ENCODE measurements at places on chromosomes 2 and 18.

- DNase-seq: no peak
Observed at GRCh38 chr2:139835101-139835500, 1054.9 kb upstream of the NXPH2 start.

DNA sequence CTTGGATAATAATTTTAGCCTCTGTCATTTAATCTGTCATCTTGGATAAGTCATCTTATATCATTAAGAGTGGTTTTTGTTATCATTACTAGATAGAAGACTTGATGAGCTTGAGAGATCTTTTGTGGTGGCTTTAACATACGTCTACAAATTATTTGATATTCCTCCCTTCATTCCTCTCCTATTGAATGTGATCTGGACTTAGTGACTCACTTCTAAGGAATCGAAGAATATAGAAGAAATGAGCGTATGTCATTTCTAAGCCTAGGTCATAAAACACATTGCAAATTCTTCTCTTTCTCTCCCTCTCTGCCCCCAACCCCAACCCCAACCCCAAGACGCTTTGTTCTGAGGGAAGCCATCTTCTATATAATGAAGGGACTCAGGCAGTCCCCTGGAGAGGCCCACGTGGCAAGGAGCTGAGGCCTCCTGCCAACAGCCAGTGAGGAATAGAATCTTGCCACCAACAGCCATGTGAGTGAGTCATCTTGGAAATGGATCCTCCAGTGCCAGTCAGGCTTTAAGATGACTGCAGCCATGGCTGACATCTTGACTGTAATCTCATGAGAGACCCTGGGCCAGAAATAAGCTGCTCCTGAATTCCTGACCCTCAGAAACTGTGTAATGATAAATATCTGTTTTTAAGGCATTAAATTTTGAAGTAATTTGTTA is 221.6 kb upstream of the SP5 start:
- DNase-seq: no peak

DNA sequence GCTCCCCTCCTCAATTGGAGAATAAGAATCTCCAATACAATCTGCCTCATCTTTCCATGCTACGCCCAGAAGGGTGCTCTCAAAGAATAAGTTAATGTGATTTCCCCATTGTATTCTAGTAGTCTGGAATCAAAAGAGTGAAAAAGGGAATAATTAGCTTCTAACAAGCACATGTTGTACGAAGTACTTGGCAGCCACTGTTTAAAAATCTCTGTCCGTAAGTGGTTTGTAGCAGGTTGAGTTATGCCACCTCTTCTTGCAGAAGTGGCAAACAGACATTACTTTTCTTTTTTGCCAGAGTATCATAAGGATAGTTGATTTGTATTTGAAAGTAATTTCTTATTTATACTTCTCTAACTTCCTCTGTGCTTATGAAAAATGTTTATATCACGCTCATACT is 184.7 kb downstream of the CD226 start:
- no peak for DNase-seq

DNA sequence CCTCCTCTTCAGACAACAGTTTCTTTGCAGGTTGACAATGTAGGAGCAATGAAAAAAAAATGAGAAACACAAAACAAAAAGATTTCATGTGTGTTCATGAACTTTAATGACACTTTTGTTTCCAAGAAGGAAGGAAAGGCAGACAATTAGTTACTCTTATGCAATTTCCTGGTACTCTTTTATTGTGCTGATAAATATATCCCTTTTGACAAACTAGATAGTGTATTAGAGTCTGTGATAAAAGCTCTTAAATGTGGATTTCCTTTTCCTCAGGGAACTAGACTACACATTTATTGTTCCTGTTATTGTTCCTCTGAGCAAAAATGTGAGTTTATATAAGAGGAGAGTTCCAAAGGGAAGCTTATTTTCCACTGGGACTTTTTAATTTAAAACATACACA is 188.7 kb upstream of the NRXN1 start:
- no peak for DNase-seq

- no peak for DNase-seq
Observed at GRCh38 chr2:225889452-225889851, 489.9 kb downstream of the NYAP2 start.

DNA sequence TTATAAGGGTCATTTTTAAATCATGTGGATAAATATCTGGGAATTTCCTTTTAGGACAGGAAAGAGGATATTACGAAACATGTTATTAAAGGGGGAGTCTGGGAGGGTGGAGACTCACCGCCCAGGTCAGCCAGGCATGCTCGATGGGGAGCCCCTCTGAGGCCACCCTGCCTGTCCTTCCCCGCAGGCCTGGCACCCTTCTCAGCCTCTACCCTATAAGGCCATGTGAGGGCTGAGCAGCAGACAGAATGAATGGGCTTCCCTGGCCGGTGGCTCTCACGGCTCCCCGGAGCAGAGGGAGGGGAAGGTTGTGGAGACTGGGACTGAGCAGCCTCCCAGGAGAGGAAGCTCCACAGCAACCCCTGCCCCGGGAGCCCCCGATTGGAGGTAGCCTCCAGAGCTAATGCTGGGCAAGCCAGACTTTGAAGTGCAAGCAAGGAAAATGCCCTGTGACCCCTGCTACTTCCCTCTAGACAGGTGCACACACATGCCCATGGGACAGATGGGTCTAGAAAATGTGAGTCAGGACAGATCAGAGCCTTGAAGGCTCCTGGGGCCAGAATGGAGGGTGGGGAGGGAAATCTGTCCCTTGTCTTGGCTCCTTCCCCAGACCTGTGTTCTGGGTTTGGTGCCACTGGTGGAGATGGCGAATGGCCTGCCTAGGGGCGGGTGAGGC is 13.2 kb upstream of the ARMC9 start:
- no peak for DNase-seq

GRCh38 chr2:37326285-37326684 is 1.7 kb upstream of the PRKD3 start:
- no peak for DNase-seq

DNA sequence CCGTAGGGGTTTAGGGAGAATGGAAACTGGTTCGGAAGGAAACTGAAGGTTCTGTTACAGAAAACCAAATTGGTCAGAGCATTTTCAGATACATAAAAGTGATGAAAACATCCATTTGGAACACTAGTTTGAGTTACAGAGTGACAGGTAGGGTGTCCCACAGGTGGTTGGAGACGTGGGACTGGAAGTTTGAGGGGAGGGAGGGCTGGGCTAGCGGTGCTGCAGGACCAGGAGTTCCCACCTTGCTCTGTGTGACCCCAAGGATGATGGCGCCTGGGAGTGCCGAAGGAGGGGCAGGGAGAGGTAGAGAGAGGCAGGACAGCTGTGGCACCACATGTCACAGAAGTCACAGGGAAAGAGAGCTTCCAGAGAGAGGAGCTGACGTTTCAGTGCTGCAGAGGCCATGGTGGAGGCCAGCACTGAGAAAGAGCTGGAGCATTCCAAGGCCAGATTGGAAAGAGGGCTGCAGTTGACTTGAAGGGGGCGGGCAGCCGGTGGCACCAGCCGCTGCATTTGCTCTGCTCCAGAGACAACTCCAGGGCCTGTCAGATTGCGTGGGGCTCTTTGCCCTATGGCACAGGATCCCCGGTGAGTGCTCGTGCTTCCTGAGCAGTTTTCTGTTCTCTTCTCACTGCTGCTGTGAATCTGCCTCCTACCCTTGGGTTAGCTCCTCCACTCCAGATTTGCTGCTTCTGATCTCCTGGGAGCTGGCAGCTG is 56.2 kb upstream of the FOSL2 start:
- no peak for DNase-seq

DNA sequence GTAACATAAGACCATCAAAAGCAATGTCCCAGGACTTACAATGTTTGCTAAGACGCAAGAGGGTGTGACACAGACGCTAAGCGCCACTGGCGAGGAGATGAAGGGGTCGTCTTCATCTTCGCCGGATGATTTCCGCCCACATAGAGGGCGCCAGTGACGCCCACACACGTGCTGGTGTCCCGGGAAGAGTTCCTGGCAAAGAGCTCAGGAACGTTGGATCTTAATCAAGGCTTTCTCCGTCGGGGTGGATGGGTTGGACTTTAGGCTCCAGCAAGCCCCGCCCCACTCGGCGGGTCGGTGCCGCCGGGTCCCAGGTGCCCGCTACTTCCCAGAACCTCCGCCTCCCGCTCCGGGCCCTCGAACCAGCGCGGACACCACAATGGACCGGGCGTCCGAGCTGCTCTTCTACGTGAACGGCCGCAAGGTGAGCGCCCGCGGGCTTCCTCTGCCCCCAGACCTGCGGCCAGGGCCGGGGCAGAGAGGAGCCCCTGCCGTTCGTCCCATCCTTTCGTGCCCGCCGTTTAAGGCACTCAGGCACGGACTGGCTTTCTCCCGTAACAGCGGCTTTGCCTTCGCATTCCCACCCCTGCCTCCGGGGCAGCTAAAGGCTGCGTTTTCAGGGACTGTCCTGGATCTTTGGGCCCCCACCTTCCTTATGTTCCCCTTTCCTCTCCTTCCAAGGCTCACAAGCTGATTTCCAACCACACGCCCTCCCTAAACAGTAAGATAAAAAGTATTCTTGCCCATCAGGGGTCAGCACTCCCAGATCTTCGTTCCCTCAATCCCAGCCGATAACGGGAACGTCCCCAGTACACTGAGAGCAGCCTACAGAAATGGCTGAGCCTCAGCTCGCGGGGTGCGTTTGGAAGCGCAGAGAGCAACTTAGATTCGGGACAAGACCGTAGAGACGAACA is at the start of gene AOX1:
AOX1 (plus strand) TSS at position 285 of the 914 bp plus-strand sequence; CDS start at position 380, 95 bp downstream.
- DNase-seq: no peak

DNA sequence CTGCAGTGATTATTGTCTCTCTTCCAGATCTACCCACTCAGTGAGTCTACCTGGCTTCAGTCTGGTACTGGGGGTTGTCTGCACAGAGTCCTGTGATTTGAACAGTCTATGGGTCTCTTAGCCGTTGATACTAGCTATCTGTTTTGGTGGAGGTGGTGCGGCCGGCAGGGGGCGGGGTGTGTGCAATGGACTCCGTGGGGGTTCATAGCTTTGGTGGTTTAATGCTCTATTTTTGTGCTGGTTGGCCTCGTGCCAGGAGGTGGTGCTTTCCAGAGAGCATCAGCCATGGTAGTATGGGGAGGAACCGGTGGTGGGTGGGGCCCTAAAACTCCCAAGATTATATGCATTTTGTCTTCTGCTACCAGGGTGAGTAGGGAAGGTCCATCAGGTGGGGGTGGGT is 1120.1 kb upstream of the FAM98A start:
- no peak for DNase-seq

GRCh38 chr2:143152637-143153036 is 23.4 kb downstream of the ARHGAP15 start:
- DNase-seq: no peak

DNA sequence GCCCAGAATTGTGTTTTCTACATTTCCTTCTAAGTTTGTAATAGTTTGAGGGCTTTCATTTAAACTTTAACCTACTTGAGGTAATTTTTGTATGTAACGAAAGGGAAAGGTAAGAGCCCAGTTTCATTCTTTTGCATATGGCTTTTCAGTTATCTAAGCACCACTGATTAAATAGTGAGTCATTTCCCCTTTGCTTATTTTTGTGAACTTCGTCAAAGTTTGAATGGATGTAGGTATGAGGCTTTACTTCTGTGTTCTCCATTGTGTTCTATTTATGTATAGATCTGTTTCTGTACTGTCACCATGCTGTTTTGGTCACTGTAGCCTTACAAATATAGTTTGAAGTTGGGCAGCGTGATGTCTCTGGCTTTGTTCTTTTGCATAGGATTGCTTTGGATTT is 944.8 kb upstream of the CNTNAP5 start:
- no peak for DNase-seq

DNA sequence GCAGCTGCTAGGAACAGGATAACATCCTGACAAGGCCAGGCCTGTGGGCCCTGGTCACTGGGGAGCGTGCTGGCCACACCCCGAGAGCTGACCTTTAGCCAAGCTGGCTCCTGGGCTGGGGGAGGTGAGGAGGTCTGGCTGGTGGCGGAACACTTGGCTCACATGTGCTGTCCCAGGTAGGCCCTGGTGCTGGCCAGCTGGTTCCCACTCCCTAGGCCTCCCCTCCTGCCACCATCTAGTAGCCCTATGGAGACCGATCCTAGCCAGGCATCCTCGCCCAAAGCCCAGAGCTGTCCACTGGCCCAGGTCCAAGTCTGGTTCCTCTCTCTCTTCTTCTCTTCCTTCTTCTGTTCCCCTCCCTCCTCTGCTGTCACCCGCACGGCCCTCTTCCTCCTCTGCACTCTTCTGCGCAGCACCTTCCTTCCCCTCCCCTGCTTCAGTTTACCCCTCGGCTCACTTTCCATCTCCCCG is 52.4 kb downstream of the TNS1 start:
- DNase-seq: no peak

- DNase-seq: no peak
Observed at GRCh38 chr2:70906439-70907005, 29.2 kb upstream of the ATP6V1B1 start.

GRCh38 chr2:239246723-239247122 is 154.1 kb downstream of the HDAC4 start:
- peak; percentile 62 for DNase-seq

GRCh38 chr18:74217476-74218143 is 69.3 kb downstream of the TIMM21 start:
- DNase-seq: no peak

DNA sequence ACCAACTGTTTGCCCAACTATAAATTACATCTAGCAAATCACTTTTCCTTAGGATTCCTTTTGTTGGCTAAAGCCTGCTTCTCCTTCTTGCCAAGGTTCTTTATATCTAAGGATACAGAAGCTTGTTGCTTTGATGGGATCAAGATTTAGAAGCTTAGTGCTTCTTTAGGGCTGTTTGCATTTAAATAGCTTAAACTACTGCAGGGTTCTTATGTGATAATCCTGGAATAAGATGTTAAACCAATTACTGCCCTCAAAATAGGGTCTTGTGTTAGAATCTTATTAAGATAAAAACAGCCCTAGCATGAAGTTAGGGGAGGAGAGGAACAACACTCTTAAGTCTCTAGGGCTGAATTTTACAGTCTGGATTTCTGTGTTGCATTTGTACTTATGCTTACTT is 64.2 kb downstream of the KIF5C start:
- no peak for DNase-seq

DNA sequence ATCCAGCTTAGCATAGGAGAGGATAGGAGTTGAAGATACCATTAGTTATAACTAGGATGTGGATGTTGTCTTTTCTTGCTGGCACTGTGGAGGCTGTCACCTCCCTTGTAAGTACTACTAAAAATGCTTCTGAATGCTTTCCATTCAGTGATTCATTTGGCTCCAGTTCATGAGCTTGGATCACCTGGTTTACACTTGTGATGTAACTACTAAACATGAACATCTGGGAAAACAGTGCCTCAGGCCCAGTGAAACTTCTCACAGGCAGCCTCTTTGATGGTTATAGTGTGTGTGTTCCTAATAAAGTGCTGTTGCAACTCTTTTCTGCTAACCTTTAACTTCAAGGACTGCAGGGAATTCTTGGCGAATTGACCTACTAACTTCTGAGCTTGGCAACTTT is 13.0 kb upstream of the SLC9A2 start:
- no peak for DNase-seq

Measured in NCI-H1048 (cell line).